ENCODE measurements at places on chromosomes 16 and 17. TPM values are rescaled to one million over a fixed set of nuclear protein-coding genes. Genes with fewer than 3 reads are reported as not detected.

- H3K27me3 ChIP-seq = peaks cover 5% of the 10 kb centered on the region
- DNase-seq = no peak
- no peaks in the 10 kb centered on the region for H3K36me3 ChIP-seq
These were observed 25.1 kb downstream of the SLC6A4 start for GRCh38 chr17:30210366-30210765.

GRCh38 chr16:60107437-60107836 is 1373.3 kb upstream of the GOT2 start:
- no peaks in the 10 kb centered on the region for H3K36me3 ChIP-seq
- H3K4me1 ChIP-seq = peaks cover 6% of the 10 kb centered on the region
- no peaks in the 10 kb centered on the region for H3K27me3 ChIP-seq
- DNase-seq = no peak
- no peak overlapping the region for H3K27ac ChIP-seq

GRCh38 chr17:58219789-58220183 is 731 bp upstream of the MKS1 start:
- peaks cover 3% of the 10 kb centered on the region for H3K36me3 ChIP-seq
- DNase-seq = no peak
- peaks cover 10% of the 10 kb centered on the region for H3K4me1 ChIP-seq
- peak overlapping the region; percentile 52 for H3K27ac ChIP-seq
- peaks cover 8% of the 10 kb centered on the region for H3K27me3 ChIP-seq

- H3K27me3 ChIP-seq = no peaks in the 10 kb centered on the region
- no peak overlapping the region for H3K4me3 ChIP-seq
- no peaks in the 10 kb centered on the region for H3K4me1 ChIP-seq
- H3K27ac ChIP-seq = no peak overlapping the region
These were observed 50.1 kb downstream of the LMF1 start for GRCh38 chr16:920717-921116.

GRCh38 chr16:850668-851067 is 50.1 kb upstream of the GNG13 start:
- peak overlapping the region; percentile 64 for H3K27ac ChIP-seq
- peaks cover 12% of the 10 kb centered on the region for H3K27me3 ChIP-seq
- H3K4me3 ChIP-seq = peak overlapping the region; percentile 84
- DNase-seq = no peak
- peaks cover 4% of the 10 kb centered on the region for H3K4me1 ChIP-seq

GRCh38 chr17:12136243-12136642 is 115.6 kb downstream of the MAP2K4 start:
- no peaks in the 10 kb centered on the region for H3K4me1 ChIP-seq
- H3K36me3 ChIP-seq = peaks cover 8% of the 10 kb centered on the region
- no peak for DNase-seq
- H3K4me3 ChIP-seq = no peak overlapping the region
- H3K27me3 ChIP-seq = no peaks in the 10 kb centered on the region

DNA sequence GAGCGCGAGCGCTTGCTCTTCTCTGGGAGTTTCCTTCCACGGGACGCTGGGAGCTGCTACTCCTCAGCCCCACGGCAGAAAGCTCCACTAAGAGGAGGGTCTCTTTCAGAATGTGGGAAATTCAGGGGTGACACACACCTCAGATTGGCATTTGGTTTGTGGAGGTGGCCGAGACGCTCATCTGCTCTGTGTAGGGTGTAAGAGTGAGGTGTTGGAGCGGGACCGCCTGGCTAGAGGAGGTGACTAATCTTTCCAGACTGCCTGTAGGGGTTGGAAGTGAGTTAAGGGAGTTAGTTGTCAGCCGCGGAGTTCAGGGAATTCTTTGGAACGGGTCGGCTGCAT is 735 bp downstream of the PSMD11 start:
- peaks cover 3% of the 10 kb centered on the region for H3K27me3 ChIP-seq
- H3K4me3 ChIP-seq = peak overlapping the region; percentile 85
- no peak for DNase-seq
- H3K36me3 ChIP-seq = peaks cover 4% of the 10 kb centered on the region

DNA sequence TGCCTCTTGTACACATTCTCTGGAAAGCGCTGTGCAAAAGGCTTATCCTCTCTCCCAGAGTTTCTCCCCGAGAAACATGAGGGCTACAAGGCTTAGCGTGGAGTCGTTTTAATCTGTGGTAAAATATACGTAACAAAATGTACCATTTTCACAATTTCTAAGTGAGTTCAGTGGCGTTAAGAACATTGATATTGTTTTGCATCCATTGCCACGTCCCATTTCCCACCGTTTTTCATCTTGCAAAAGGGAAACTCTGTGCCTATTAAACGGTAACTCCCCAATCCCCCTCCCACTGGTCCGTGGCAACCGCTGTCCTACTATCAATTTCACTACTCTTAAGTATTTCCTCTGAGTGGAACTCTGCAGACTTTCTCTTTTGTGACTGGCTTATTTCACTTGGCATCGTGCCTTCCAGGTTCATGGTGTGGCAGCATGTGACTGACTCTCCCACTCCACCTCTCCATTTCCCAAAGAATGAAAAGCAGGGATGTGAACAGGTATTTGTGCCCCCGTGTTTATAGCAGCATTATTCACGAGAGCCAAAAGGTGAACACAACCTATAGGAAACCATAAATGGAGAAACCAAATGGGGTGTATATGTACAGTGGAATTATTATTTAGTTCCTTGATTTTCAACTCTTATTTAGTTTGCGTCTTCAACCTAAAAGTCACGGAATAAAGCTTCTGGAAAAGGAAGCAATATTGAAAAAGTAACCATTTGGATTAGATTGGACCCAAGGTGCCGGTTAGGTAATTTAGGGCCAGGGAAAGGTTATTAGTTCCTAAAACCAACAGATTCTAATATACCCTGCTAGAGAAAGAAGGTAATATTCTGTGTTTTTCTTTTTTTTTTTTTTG is 1.1 kb upstream of the USP32 start:
- H3K27me3 ChIP-seq = peaks cover 8% of the 10 kb centered on the region
- peaks cover 34% of the 10 kb centered on the region for H3K4me1 ChIP-seq
- peak overlapping the region; percentile 97 for H3K4me3 ChIP-seq
- peak overlapping the region; percentile 94 for H3K27ac ChIP-seq
- peak; percentile 5 for DNase-seq
- peaks cover 7% of the 10 kb centered on the region for H3K36me3 ChIP-seq

DNA sequence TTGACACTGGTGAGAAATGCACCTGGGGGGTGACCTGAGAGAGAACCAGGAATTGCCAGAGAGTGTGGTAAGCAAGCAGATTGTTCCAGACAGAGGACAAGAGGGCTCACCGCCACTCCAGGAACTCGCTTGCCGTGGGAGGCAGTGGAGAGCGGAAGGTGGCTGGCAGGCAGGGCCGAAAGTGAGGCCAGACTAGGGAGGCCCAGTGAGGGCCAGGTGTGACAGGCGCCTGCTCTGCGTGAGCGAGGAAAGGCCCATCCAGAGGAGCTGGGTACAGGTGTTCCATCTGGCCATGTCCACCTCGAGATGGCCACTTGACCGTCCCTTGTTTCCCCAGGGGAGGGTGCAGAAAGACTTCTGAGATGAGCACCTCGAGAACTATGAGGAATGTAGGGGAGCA is 11.9 kb upstream of the MYO15B start:
- no peaks in the 10 kb centered on the region for H3K36me3 ChIP-seq
- peak overlapping the region; percentile 31 for H3K4me3 ChIP-seq
- no peak for DNase-seq
- H3K4me1 ChIP-seq = no peaks in the 10 kb centered on the region
- H3K27ac ChIP-seq = no peak overlapping the region
- H3K27me3 ChIP-seq = no peaks in the 10 kb centered on the region

DNA sequence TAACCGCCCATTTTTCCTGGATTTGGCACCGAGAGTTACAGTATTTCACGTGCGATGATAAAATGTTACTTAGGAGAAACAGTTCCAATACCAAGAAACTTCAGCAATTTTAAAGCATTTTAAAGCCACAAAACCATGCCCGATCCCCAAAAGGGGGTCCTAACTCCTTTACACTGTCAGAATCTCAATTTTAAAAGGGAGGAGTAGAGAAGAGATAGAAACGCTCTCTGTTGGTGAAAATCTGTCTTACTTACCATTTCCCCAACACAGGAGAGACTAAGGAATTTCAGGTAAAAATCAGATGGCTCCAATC is 526 bp upstream of the RNASEK start:
- peaks cover 24% of the 10 kb centered on the region for H3K36me3 ChIP-seq
- H3K27me3 ChIP-seq = peaks cover 14% of the 10 kb centered on the region

The SPNS2 gene
- total RNA-seq = 187 TPM

The CSH2 gene
- total RNA-seq = not detected
